ENCODE measurements at places on chromosomes 11 and 22.
A peak's percentile ranks its signal among the peaks of the same experiment; 100 is the strongest.

GRCh38 chr11:128135451-128135850 is 451.9 kb downstream of the ETS1 start:
- peak; percentile 87 for DNase-seq

DNA sequence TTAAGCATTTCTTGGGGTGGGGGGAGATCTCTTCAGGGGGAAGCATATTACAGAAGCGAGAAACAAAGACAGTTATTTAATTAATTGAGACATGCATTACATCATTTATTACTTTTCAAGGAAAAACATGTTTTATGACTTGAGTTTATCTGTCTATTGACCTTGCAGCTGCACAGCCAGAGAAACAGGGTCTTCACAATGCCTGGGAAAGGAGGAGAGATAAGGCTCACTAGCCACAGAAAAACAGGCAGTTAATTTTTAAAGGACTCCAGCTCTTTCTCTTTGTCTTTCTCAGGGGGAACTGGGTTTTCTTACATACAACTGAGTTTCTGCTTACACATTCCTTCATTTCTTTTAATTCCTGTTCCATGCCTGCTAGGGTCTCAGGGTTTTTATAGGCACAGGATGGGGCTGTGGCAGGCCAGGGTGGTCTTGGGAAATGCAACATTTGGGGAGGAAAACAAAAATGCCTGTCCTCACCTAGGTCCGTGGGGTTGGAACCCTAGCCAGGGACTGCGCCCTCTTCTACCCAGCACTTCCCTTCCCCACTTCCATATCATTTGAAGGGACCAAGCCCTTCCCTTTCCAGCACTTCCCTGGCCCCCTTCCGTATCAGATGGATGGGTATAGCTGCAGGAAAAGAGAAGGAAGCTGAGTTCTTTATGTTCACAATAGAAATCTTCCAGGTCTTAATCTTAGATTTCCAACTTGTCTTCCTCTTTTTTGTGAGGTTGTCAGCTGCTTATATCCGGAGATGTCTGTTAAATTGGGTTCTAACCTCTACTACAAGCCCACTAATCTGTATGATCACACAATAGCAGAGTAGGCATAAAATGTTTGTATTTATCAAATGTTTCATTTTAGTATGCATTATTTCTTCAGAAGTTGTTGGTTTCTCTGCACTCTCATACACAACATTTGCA is 38.3 kb downstream of the BIRC2 start:
- no peak for DNase-seq

- no peak for DNase-seq
Measured at GRCh38 chr11:71125150-71125549, 127.2 kb downstream of the SHANK2 start.

- DNase-seq = peak; percentile 77
Measured at GRCh38 chr11:87425391-87425790, 387.7 kb downstream of the TMEM135 start.

DNA sequence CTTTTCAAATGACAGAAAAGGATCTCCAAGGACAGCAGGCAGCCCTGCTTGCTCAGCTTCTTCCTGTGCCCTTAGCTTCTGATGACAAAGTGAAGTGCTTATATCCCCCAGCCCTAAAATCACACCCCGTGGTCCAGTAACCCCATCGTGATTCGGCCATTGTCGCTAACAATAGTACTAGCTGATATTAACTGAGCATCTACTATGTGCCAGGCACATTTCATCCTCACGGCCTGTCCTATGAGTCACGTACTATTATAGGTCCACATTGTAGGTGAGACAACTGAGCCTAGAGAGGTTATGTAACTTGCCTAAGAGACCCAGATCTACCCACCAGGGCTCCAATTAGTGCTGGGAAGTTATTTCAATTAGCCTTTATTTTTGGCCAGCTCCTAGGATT is 6.1 kb downstream of the SCN4B start:
- DNase-seq = no peak

All from M059J (cell line).